ENCODE measurements at places on chromosomes 12 and 14. TPM values are rescaled to one million over a fixed set of nuclear protein-coding genes. Genes with fewer than 3 reads are reported as not detected.

Gene ZC2HC1C
- 3.7 TPM for total RNA-seq

Gene KHNYN
- 28.1 TPM for total RNA-seq

Gene RPL36AL
- total RNA-seq, result 122 TPM

Gene SLC17A8
- not detected for total RNA-seq

Gene GRIP1
- 13.7 TPM for total RNA-seq

Gene PLEK2
- not detected for total RNA-seq

Gene LBHD2
- total RNA-seq, result not detected

Gene ZNF219
- total RNA-seq, result 153 TPM

Gene OR6J1
- total RNA-seq, result not detected

Gene PSMD9
- total RNA-seq, result 48.2 TPM

Gene NKX2-1
- total RNA-seq, result not detected

DNA sequence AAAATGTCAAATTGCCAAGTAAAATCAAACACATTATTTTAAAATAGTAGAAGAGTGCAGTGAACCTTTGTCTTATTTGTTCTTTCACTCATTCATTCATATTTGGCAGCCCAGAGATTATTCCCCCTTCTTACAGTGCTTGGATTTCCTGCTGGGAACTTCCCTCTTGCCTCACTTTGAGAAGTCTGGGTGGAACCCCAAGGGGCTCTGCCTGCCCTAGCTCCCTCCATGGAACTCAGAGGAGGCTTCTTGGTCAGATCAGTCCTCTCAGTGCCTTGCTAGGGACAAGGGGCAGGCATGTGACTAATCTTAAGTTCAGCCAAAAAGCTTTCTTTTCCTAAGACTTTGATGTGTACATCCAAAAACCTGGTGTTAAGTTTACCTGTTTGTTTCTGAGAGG is 84.7 kb upstream of the OVCH1 start:
- no peaks in the 10 kb centered on the region for H3K27me3 ChIP-seq
- H3K4me1 ChIP-seq, result no peaks in the 10 kb centered on the region
- no peak overlapping the region for H3K4me3 ChIP-seq
- no peak for DNase-seq
- H3K36me3 ChIP-seq, result no peaks in the 10 kb centered on the region

GRCh38 chr12:82187011-82187410 is 171.2 kb downstream of the CCDC59 start:
- no peaks in the 10 kb centered on the region for H3K36me3 ChIP-seq
- H3K27me3 ChIP-seq, result no peaks in the 10 kb centered on the region
- no peaks in the 10 kb centered on the region for H3K4me1 ChIP-seq

- no peaks in the 10 kb centered on the region for H3K4me1 ChIP-seq
- no peaks in the 10 kb centered on the region for H3K36me3 ChIP-seq
- H3K4me3 ChIP-seq, result no peak overlapping the region
- H3K27me3 ChIP-seq, result no peaks in the 10 kb centered on the region
These were observed 1149.0 kb upstream of the USP15 start for GRCh38 chr12:61111218-61111617.

DNA sequence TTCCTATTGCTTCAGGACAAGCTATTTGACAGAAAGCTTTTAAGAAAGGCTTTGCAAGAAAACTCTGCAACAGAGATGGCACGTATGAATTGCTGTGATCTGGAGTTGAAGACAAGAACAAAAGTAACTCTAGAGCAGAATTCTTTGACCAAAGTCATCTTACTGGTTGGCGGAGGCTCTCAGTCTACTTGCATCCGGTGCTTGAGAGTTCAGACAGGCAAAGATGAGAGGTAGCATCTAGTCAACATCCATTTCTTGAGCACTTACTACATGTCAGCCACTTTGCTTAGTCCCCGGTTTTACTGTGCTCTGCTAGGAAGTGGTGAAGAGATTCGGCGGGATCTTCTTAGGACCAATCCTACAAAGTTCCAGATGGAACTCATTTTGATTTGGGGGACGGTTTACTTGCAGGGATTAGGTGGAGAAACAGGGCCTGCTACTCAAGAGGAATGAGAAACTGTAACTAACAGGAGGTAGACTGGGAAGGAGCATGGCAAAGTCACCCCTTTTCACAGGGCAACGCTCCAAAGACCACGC is 404 bp upstream of the CCDC91 start:
- peaks cover 13% of the 10 kb centered on the region for H3K4me1 ChIP-seq
- H3K4me3 ChIP-seq, result peak overlapping the region; percentile 87
- H3K27ac ChIP-seq, result peak overlapping the region; percentile 81
- no peaks in the 10 kb centered on the region for H3K36me3 ChIP-seq
- DNase-seq, result no peak

- H3K27ac ChIP-seq, result no peak overlapping the region
- no peaks in the 10 kb centered on the region for H3K4me1 ChIP-seq
- no peaks in the 10 kb centered on the region for H3K36me3 ChIP-seq
- no peak for DNase-seq
- H3K27me3 ChIP-seq, result no peaks in the 10 kb centered on the region
- H3K4me3 ChIP-seq, result no peak overlapping the region
These were observed 44.0 kb downstream of the RHOJ start for GRCh38 chr14:63248211-63248610.

- no peaks in the 10 kb centered on the region for H3K4me1 ChIP-seq
- DNase-seq, result no peak
- no peak overlapping the region for H3K4me3 ChIP-seq
- H3K27ac ChIP-seq, result no peak overlapping the region
- no peaks in the 10 kb centered on the region for H3K27me3 ChIP-seq
These were observed 12.7 kb downstream of the SUSD6 start for GRCh38 chr14:69624136-69624535.

DNA sequence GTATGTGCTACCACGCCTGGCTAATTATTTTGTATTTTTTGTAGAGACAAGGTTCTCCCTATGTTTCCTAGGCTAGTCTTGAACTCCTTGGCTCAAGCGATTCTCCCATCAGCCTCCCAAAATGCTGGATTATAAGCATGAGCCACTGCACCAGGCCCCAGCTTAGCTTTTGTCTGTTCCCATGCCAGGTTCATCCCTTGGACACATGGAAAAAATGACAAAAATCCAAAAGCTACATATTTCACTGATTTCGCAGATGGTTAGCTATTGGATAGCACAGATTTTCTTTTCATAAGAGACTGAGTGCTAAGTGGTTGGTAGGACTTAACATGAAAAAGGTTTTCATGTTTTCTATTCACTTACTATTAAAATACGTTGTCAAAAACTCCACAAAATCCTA is 286.6 kb upstream of the KITLG start:
- no peak overlapping the region for H3K27ac ChIP-seq
- H3K36me3 ChIP-seq, result no peaks in the 10 kb centered on the region
- no peak for DNase-seq
- H3K4me3 ChIP-seq, result no peak overlapping the region

DNA sequence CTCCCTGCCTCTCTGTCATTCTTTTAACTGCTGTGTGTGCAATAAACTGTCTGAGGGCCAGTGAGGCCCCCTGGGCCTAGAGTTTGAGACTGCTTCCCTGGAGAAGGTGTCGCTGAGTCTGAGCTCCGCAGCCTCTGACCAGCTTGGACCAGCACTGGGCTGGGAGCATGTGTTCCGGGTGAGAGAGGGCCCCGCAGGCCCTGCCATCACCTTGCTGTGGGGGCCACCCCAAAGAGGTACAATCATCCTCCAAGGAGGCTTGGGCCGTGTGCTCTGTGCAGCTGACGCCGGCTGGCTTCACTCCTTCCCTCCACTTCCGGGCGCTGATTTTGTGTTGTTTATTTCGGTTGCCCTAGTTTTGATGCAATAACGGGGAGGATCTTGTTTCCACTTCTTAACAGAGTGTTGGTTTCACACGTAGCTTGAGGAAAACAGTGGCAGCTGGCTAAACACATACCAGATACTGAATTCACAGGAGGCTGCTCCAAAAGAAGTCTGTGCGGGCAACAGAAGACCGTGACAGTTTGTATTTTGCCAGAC is 121.6 kb downstream of the TMEM132C start:
- no peaks in the 10 kb centered on the region for H3K27me3 ChIP-seq
- H3K27ac ChIP-seq, result no peak overlapping the region
- no peak overlapping the region for H3K4me3 ChIP-seq
- H3K36me3 ChIP-seq, result no peaks in the 10 kb centered on the region

DNA sequence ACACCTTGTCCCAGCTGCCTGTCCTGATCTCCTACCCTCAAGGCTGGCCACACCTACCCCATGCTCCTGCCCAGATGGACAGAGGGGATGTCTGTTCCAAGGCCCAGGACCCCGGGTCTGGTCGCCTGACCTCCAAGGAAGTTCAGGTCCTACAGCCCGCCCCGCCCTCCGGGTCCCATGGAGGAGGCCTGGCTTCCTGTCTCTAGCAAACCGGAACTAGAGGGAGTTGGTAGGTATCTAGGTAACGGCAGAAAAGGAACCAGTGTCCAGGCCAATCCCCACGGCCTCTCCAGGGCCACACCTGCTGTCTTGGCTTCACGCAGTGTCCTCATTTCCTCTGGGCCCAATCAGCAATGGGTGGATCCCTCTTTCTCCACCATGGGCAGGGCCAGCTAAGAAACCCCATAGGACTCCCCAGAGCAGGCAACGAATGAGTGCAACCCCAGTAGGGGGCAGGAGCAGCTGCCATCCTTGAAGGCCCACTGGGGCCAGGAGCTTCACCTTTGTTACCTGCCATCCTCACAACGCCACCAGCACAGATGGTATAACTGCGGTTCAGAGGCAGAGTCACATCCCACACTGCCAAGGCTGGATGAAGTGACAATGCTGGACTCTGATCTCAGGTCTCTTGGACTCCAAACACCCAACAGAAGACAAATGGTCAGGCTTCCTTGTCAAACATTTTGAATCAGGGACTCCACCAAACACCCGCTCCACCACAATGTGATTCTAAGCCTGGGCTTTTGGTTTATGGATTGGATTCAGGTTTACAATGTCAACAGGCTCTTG is 25.1 kb upstream of the RPLP0 start:
- H3K27ac ChIP-seq, result peak overlapping the region; percentile 32
- peak; percentile 48 for DNase-seq
- no peaks in the 10 kb centered on the region for H3K36me3 ChIP-seq
- peaks cover 33% of the 10 kb centered on the region for H3K4me1 ChIP-seq
- H3K27me3 ChIP-seq, result no peaks in the 10 kb centered on the region

GRCh38 chr14:46197856-46198255 is 453.7 kb downstream of the RPL10L start:
- H3K36me3 ChIP-seq, result no peaks in the 10 kb centered on the region
- no peaks in the 10 kb centered on the region for H3K4me1 ChIP-seq
- no peak overlapping the region for H3K4me3 ChIP-seq
- no peaks in the 10 kb centered on the region for H3K27me3 ChIP-seq
- peak; percentile 36 for DNase-seq

- peaks cover 3% of the 10 kb centered on the region for H3K4me1 ChIP-seq
- peaks cover 17% of the 10 kb centered on the region for H3K27me3 ChIP-seq
- DNase-seq, result peak; percentile 45
- peak overlapping the region; percentile 76 for H3K27ac ChIP-seq
These were observed 885 bp upstream of the PALS1 start for GRCh38 chr14:67240168-67240932.

DNA sequence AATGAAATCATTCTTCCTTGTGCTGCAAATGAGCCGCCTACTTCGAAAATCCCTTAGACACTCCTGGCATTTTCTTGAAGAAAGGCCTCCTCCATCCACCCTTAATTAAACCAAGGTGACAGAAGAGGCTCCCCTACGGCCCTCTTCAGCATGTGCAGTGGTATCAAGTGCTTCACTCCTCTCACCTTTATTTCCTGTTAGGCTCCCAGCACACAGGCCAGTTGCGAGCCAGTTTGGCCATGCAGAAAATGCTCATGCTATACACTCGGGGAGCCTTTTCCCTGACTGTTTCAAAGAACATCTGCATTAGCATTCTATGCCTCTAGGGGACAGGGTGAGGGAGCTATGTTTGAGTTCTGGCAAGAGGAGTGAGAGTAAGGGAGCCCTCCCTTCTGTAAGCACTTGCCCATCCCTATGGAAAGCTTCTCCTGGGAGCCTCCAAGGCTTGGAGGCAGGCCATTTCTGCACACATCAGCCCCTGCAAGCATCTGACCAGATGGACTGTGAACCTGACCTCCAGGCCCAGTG is 291.5 kb downstream of the RPS29 start:
- no peak overlapping the region for H3K27ac ChIP-seq
- DNase-seq, result peak; percentile 51
- H3K4me1 ChIP-seq, result peaks cover 4% of the 10 kb centered on the region
- no peak overlapping the region for H3K4me3 ChIP-seq
- H3K27me3 ChIP-seq, result no peaks in the 10 kb centered on the region
- H3K36me3 ChIP-seq, result no peaks in the 10 kb centered on the region

DNA sequence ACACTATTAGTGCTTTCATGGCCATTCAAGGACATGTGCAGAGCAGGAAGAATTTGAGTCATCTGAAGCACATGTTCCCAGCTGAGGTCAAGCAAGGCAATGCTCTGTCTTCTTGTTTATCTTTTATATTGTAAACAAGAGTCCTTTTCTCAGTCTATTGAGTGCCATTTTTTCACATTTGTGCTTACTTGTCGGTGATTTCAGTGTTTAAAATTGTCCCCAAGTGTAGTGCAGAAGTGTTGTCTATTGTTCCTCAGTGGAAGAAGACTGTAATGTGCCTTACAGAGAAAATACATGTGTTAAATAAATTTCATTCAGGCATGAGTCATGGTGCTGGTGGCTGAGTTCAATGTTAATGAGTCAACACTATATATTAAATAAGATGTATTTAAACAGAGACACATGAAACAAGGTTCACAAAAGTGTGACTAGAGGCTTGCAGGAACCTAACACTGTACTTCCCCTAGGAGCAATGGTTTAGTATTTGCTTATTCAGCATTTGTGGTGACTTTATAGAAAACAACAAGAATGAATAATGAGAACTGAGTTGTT is 391.1 kb downstream of the LRIG3 start:
- H3K36me3 ChIP-seq, result no peaks in the 10 kb centered on the region
- H3K27ac ChIP-seq, result no peak overlapping the region
- no peak for DNase-seq
- H3K4me3 ChIP-seq, result no peak overlapping the region

DNA sequence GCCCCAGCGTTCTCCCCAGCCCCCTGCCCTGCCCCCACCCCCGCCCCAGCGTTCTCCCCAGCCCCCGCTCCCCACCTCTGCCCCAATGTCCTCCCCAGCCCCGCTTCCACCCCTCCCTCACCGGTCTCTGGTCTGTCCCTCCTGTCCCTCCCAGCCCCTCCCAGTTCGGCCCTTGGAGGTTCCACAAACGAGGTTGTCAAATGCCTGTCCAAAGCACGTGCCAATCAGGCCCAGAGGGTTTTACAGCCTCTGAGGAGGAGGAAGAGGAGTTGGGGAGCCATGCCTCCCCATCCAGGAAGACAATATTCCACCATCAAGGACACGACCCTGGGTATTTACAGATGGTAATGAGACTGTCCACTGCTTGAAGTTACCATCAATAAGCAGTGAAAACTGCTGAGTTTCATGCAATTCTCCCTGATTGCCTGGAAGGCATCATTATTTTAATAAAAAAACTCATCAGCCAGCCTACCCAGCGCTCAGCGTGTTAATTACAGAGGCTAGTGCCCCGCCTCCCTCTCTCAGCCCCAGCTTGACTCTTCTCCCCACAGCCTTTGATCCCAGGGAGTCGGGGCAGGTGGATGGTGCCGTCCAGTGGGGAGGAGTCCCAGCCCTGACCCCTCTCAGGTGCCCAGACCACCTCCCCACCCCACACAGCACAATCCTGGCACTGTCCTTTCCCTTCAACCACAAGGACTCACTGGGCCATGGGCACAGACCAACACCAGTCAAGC is 30.6 kb upstream of the C14orf180 start:
- no peak overlapping the region for H3K4me3 ChIP-seq
- H3K27me3 ChIP-seq, result no peaks in the 10 kb centered on the region
- H3K27ac ChIP-seq, result no peak overlapping the region

- peak; percentile 50 for DNase-seq
- H3K4me1 ChIP-seq, result peaks cover 22% of the 10 kb centered on the region
- H3K27me3 ChIP-seq, result no peaks in the 10 kb centered on the region
- peak overlapping the region; percentile 96 for H3K4me3 ChIP-seq
These were observed 656 bp downstream of the RAB21 start for GRCh38 chr12:71755146-71755892.

GRCh38 chr14:65222440-65222858 is 120.1 kb upstream of the MAX start:
- peaks cover 4% of the 10 kb centered on the region for H3K4me1 ChIP-seq
- H3K27me3 ChIP-seq, result no peaks in the 10 kb centered on the region
- DNase-seq, result peak; percentile 84
- no peaks in the 10 kb centered on the region for H3K36me3 ChIP-seq
